NK-92 treated with Interleukin-12 subunit alpha and Interleukin-12 subunit beta, amount 100 ng/mL, for 24 hours (cell line): ENCODE measurements at places on chromosomes 4 and X.

- no peak for DNase-seq
These were observed 21.1 kb upstream of the LUZP4 start for GRCh38 chrX:115268421-115268820.

- no peak for DNase-seq
These were observed 26.4 kb downstream of the MAGEE1 start for GRCh38 chrX:76453737-76454406.

GRCh38 chr4:137266511-137266910 lies 265.8 kb downstream of the PCDH18 start:
- no peak for DNase-seq

GRCh38 chr4:38387348-38387747 lies 276.7 kb upstream of the KLF3 start:
- DNase-seq = no peak

DNA sequence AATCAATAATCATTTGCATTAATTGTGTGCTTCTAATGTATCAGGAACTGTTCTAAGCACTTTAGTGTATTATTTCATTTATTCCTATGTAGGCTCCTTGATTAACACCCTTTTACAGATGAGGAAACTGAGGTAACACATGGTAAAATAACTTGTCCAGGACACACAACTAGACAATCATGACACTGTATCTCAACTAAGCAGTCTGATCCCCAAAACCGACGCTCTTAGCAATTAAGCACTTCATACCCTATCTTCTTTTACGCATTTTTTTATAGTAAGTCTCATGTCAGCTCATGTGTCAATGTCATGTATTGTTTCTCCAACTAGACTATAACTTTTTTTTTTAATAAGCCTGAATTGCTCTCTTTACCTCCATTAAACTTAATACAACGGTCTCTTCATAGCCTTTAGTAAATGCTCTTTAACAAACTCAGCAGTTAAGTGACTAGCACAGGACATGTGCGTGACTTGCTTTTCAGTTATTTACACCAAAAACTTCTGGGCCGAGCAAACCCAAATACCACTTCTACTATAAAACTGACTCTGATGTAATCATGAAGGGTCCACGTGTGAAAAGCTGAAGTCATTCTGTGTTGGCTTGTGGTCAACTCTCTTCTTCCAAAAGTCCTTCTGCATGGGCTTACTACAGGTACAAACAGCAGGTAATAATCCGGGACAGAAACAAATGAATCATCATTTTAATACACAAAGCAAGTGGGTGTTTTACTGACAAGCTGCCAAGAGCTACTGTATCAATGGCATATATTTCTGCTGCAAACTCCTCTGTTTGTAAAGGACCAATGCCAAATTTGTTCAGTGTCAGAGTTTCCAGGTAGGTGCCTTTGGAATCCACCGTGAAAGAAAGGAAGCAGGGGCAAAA lies 7.9 kb upstream of the AMBN start:
- no peak for DNase-seq

GRCh38 chr4:150045410-150045809 lies 32.8 kb upstream of the DCLK2 start:
- no peak for DNase-seq

- DNase-seq = no peak
These were observed 53.0 kb downstream of the APBB2 start for GRCh38 chr4:41161355-41161754.

- DNase-seq = no peak
These were observed 29.1 kb downstream of the SPACA5 start for GRCh38 chrX:48035891-48036290.

GRCh38 chr4:127140306-127140705 lies 492.5 kb upstream of the INTU start:
- no peak for DNase-seq

GRCh38 chr4:74675673-74676279 lies 118.5 kb downstream of the BTC start:
- DNase-seq = no peak

- DNase-seq = no peak
These were observed 161.0 kb upstream of the FAM241A start for GRCh38 chr4:111984169-111984819.

- DNase-seq = no peak
These were observed 159.9 kb downstream of the SCFD2 start for GRCh38 chr4:53205970-53206369.

DNA sequence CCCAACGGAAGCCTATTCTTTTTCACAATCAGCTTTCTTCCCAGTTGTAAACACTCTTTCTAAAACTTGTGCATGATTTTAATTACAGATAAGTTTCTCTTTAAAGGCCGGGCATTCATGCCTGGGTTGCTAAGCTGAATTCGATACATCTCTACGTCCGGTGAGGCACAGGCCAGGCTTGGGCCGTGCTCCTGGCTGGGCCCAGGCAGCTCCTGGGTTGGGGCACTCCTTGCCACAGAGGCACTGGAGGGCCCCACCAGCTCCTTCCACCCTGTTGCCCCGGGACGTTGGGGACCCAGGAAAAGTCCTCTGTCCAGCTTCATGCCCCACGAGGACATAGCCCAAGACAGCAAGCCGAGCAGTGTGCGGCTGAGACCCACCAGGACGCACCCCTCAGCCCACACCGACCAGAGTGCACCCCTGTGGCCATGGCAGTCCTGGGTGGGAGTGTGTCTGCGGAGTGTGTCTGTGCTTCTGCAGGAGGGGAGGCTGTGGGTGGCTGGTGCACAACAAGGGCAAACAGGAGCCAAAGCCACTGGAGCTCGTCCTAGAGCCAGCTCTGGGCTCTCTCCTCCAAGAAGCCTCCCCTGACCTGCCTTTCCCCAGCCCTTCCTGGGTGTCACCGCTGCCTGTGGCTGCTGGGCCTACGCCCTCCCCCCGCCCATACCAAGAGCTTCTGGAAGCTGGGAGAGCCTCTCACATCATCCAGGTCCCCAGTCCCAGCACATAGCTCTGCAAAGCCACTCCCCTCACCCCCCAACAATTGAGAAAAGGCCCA lies 128.0 kb upstream of the NKX1-1 start:
- no peak for DNase-seq

DNA sequence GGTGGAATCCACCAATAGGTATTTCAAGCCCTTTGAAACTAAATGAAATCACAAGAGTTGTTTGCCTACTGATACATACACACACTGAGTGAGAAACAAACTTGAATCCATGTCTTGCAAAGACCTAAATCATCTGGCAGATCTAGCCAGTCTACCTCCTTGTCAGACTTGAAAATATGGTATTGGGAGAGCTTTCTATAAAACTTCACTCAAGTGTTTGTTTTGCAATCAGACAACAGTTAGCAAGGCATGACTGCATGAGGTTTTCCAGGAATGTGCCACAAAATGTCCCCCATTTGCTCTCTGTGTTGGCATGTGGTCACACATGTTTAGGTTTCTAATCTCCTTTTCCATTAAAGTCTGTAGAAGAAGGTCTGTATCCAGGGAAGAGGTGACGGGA lies 52.4 kb downstream of the MAP3K15 start:
- no peak for DNase-seq

DNA sequence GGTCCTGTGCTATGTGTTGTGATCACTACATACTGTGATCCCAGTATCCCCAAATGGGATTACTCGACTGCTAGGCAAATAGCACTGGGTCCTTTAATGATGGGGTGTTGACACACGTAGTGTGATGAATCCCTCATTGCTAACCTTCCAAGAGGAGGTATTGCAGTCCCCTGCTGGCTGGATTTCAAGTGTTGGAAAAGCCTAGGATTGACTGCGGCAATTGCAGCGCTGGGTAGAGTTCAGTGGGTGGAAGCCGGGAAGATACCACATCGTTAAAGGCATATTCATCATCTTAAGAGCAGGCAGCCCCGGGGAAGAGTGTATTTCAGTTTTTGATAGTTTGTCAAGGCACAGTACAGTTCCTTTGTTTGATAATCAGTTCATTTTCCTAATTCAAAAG lies 159.9 kb downstream of the TRIML1 start:
- no peak for DNase-seq

DNA sequence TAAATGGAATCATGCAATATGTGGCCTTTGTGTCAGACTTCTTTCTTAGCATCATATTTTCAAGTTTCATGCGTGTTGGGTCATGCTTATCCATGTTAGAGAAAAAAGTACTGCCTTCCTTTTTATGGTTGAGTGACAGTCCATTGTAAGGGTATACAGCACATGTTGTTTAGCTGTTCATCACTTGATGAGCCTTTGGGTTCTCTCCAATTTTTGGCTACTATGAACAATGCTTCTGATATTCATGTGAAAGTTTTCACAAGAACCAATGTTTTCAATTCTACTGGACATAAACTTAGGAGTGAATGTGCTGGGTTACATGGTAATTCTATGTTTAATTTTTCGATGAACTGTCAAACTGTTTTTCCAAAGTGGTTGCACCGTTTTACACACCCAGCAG lies 28.1 kb upstream of the LNX1 start:
- DNase-seq = no peak

DNA sequence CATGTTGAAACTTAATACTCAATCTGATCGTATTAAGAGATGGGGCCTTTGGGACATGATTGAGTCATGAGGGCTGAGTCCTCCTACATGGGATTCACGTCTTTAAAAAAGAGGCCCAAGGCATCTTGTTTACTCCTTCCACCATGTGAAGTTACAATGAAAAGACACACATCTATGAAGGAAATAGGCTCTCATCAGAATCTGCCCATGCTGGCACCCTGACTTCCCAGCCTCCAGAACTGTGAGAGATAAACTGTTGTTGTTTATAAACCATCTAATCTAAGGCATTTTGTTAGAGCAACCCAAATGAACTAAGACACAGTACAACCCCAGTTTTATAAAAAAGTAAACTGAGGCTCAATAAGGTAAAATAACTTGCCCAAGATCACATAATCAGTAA lies 32.3 kb downstream of the PPP3CA start:
- no peak for DNase-seq

DNA sequence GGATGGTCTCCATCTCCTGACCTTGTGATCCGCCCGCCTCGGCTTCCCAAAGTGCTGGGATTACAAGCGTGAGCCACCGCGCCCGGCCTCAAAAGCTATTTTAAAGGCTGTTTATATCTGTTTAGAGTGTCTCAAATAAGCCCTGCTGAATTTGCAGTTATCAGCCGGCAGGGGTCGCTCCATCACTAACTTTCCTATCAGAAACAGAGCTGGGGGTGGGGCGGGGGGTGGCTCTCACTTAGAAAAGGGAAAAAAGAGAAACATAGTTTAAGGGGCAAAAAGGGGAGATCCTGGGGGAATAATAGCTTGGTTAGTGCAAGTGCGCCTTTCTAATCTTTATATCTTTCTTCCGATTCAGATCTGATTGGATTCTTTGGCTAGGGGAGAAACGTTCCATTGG lies 450.7 kb downstream of the UBE2NL start:
- no peak for DNase-seq

- DNase-seq = no peak
These were observed 288.5 kb downstream of the FBXW7 start for GRCh38 chr4:152247271-152247975.

DNA sequence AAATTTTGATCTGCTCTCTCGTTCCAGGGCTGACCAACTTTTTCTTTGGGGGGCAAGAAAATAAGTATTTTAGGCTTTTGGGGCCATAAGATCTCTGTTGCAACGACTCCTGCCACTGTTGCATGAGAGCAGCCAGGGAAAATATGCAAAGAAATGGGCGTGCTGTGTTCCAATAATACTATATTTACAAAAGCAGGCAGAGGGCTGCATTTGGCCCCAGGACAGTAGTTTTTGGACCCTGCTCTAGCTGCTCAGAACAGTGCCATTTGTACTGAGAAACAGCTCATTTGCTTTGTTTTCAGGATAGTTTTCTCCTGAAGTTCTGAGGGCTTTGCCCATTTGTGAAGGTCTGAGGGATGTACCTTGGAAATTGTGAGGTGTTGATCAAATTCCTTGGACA lies 135.1 kb upstream of the MBNL3 start:
- no peak for DNase-seq

GRCh38 chr4:93072292-93072691 lies 756.3 kb upstream of the ATOH1 start:
- DNase-seq = no peak
